ENCODE measurements at places on chromosomes 5 and 9.
A peak's percentile ranks its signal among the peaks of the same experiment; 100 is the strongest.

GRCh38 chr9:130461218-130461630 is 16.5 kb downstream of the ASS1 start:
- DNase-seq, result peak; percentile 28

DNA sequence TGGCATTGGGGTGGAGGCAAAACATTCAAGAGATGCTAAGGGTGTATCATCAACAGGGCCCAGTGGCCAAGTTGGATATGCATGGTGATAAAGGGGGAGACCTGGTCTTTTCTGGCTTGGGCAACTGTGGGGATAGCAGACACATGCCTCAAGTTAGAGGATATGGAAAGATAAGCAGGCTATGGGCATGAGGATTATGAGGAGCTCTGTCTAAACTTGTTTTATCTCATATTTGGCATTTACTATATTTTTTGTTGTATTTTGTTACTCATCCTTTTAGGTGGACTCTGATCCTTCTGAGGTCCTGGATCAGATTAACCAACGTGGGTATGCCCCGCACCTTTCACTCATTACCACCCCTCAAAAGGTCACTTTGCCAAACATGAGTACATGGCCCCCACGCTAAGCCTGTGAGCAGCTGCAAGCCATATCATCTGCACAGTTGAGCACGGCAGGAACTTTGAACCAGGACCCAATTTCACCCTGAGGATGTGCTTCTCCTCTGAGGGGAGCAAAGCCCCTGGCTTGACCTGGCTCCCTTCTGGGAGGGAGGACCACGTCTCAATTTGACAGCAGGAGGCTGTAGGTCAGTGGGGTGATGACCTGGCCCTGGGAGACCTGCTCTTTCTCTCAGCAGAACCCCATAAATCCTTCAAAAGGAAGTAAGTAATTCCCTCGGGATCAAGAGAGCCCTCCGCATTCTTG is 71.1 kb upstream of the CD180 start:
- DNase-seq, result no peak

DNA sequence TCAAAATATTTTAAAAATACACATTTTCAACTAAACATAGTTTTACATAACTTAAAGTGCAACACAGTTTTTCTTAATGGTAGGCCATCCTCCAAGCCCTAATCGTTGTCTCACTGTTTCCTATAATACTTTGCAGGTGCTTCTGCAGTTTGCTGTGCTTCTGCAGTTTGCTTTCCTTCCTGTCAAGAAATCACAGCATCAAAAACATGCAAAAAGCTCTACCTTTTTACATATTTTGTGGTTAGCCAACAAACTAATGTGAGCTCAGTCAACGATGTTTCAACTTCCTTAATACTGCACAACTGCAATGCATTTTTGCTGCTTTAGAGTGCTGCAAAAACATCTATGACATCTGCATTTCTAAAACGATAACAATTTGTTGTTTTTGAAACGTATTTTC is 25.2 kb downstream of the EMB start:
- no peak for DNase-seq

DNA sequence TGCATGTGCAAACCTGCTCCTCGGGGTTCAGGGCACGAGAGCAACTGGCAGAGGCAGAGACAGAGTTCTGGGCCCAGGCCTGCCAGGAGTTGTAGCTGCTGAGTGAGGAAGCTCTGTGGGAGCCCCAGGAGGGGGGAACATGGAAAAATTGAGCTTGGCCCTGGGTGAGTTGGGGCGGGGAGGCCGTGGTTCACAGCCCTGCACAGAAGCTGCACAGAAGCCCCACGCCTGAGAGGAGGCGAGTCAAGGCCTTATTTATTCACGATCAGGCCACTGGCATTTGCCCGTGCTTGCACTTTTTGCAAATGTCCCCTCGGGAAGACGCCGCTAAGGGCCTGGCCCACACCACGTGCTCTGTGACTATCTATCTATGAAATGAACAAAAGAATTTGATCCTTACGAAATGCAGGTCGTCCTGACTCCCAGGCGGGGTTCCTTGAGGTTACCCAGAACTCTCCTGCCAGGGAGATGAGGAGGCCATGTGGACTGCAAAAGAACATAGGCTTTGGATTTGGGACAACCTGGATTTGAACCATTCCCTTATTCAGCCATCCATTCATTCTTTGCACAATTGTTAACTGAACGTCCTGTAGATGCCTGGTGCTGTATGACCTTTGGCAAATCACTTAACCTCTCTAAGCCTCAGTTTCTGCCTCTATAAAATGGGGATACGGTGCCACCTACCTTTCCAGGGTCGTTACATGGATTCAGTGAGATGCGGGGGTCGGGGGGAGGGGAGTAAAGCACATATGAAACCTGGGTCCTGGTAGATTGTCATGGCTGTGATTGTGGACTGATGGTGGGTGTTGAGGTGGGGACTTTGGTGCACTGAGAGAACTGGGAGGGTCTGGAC is 17.9 kb downstream of the COL27A1 start:
- DNase-seq, result no peak

DNA sequence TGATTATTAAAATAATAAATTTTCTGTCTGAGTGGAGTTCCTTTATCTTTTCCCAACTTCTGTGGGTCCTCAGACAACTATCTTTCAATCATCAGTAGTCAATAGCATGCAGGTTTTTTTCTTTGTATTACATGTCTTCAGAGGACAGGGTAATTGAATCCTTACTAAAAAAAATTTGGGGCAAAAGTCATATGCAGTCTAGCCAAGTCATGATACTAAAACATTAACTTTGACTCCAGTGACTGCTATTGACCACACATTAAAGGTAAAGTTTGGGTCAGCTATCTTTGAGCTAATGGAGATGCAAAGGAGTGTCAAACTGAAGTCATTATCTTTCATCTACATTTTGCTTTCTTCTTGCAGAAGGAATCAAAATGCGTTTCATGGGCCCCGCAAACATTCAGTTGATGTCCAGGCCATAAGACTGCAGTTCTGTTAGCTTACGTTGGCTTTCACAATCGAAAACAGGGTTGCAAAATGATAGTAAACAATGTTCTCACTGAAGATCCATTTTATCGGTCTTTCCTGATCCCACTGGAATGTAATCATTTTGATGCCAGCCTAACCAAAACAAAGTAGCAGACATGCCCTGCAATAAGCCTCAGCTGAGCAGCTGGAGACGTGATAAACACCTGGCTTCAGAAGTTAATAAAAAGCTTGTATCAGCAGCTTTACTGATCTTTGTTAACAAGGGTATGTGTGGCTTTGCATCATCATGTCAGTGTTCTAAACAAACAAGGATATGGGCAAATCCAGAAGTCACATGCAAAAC is 186.1 kb upstream of the PRLR start:
- no peak for DNase-seq

DNA sequence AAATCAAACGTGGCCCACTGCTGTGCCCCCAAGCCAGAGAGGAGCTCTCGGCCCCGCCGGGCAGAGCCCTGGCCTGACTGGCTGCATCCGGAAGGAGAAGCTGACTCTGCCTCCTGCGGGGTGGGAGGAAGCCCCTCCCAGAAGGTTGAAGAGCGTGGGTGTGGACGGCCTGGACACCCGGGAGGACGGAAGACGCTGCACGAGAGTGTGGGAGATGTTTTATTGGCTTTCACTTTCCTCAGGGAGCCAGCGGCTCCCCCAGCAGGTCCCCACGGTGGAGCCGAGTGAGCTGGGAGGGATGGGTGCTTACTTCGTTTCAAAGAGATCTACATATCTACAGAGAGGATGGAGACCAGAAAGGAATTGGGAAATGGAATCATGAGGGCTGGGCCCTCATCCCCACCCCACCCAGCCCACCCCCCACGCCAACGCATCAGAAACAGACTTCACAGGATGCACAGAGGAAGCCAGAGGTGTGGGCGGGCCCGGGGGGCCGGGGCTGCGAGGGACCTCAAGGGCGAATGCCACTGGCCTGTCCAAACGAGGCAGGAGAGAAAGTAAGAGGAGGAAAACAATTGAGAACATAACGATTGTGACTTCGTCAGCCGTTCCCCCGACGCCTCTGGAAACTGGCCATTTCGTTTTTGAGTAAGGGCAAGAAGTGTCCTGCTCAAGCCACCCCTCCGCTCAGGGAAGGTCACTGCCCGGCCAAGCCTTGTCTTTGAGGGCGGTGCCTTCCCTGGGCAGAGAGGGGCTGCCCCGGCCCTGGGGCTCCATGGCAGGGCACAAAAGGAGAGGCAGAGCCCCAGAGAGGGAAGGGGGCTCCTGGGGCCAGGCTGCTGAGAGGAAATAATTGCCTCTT is 32.1 kb downstream of the FAM163B start:
- no peak for DNase-seq

- DNase-seq, result no peak
Observed at GRCh38 chr5:23419115-23419514, 88.3 kb upstream of the PRDM9 start.

DNA sequence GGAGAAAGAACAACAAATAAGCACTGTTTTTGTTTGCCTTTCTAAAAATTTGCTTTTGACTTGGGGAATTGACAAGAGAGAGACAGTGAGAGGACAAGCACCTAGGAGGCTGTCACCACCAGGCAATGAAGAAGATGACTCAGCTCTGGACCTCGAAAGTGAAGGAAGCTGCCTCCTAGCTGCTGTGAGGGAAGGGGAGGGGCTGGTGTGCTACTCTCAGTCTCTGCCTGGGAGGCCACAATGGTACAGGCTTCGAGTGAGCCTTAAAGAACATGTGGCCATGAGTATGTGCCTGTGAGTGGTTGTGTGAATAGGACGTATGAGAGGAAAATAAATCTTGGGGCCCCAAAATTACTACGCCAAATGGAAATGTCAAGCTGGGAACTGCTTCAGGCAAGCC is 7.1 kb upstream of the PLK2 start:
- DNase-seq, result no peak

DNA sequence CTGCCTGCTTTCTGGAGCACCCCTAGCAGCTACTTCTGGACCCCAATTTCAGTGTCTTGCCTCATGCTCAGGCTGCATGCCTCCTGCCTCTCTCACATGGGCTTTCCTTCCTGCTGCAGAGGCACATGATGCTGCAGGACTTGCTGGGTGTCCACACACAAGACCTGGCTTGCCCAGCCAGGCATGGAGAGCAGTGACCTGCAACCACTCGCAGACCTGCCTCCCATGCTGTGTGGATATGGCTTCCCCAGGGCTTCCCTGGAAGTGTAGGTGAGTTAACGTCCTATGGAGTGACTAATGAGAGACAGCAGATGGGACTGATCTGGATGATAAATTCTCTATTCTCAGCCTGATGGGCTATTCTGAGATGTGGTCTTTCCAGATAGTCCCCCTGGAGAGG is 53.2 kb upstream of the SMIM32 start:
- no peak for DNase-seq

GRCh38 chr5:180810959-180811622 is 8.5 kb upstream of the MGAT1 start:
- DNase-seq, result no peak

GRCh38 chr5:105840800-105841199 is 1829.9 kb downstream of the EFNA5 start:
- DNase-seq, result no peak

DNA sequence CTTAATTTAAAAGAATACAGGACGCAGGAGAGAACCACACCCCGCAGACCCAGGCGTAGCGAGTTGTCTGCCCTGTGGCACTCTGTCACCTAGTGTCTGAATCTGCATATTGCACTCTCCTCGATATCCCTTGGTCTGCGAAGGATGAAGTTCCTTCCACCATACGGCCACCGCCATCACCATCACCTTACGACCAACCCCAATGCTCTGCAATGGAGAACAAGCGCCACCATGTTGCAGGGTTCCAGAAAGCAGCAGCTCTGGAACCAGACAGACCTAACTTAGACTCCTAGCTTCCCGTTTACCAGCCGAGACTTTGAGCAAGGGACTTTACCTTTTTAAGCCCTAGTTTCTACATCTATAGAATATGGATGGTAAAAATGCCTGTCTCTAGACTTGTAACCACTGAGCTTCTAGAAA is 77.4 kb upstream of the DMRT1 start:
- no peak for DNase-seq

DNA sequence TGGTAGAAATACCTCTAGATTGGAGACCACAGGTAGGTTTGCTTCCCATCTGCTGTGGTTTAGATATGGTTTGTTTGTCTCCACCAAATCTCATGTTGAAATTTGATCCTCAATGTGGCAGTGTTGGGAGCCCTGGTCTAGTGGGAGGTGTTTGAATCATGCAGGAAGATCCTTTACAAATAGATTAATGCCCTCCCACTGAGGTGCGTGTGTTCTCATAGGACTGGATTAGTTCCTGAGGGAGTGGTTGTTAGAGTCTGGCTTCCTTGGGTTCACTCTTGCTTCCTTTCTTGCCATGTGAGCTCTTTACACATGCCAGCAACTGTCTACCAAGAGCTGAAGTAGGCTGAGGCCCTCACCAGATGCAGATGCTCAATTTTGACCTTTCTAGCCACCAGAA is 391.1 kb upstream of the GRIA1 start:
- no peak for DNase-seq

DNA sequence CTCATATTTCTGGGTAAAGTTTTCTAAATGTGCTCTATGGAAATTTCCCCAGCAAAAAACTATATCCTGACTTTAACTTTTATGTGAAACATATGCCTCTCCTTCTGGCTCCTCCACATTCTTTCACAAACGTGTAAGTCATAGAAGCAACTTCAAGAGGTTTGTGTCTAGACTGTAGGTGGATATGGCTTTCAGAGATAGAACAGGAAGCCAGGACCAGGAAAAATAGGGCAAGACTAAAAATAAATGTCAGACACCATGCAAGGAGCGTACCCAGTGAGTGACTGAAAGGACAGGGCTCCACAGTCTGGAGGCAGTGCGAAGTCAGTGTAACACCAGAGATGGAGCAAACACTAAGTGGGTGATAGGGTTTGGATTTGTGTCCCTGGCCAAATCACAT is 240.7 kb downstream of the COX7C start:
- DNase-seq, result no peak

DNA sequence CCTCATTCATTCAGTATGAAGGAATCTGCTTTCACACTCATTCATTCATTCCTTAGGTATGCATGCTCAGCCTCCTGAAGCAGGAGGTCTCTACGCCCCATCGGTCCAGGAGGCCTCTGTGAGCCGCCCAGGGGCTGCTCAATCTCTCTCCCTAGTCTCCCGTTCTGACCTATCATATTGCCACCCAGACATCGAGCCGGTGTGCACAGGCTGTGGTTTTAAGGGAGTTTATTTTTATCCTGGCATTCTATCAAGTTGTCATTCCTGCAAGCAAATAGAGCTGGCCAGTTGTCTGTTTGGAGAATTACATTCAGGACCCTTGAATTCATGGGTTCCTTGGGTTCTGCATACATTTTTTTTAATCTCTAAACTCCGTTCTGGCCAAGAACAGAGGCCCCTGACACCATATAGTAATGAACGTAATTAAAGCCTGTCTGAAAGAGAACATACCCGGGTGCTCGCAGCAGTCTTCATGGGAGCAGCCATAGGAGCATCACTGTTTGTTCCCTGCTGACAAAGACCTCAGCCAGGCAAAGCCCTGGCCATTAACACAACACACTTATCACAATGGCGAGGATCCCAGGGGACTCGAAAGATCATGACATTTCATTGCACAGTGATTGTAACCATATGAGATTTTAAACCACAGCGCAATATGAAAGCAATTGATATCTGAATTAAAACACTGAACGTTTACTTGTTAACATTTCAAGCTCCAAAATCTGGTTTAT is 80.9 kb downstream of the ADAMTS16 start:
- no peak for DNase-seq

DNA sequence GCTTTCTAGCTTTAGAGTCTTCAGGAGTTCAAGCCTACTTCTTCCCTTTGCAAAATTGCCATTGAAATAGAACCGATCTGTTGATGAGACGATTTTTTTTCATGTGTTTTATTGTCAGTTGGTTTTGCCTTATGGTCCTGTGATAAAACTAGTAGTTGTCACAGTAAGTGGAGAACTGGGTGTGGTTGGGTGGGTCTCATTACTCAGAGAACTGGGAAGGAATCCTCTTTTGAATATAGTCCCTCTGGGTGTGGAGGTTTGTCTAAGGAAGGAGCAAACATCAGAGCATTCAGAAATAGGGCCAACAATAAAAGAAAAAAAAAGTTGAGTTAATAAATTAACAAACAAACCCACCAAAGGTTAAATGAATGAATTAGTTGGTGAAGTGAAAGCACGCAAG is 69.0 kb downstream of the ALDH1A1 start:
- no peak for DNase-seq
